ENCODE measurements at places on chromosomes 12 and 14.

- DNase-seq, result no peak
These were observed 71.1 kb downstream of the C2CD5 start for GRCh38 chr12:22473212-22473611.

GRCh38 chr12:104716172-104716571 is 241.9 kb downstream of the SLC41A2 start:
- DNase-seq, result no peak

DNA sequence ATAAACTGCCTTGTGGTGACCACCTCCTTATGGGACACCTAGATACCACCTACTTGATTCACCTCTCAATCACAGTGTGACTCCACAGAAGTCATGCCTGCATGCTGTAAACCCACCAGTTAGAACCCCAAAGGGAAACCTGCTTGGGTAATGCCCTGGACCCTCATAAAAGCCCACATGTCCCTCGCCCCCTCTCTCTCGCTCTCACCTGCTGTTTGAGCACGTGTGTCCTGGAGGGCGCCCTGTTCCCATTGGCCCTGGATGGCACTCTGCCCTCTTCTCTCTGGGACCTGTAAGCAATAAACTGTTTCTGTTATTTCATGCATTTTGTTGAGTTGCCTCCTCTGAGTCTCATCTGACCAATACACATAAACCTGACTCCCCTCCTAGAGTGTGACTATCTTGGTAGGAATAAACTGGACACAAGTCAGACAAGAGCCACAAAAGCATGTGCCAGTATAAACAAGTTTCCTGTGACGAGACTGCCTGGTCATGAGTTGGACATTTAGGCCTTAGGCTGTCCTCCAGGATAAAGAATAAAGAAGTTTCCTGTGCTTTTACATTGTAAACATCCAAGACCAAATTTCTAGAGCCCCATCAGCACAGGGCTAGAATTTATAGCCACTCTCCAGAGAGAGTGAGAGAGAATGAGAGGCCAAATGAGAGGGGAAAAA is 8.6 kb downstream of the IFI27L2 start:
- DNase-seq, result no peak

DNA sequence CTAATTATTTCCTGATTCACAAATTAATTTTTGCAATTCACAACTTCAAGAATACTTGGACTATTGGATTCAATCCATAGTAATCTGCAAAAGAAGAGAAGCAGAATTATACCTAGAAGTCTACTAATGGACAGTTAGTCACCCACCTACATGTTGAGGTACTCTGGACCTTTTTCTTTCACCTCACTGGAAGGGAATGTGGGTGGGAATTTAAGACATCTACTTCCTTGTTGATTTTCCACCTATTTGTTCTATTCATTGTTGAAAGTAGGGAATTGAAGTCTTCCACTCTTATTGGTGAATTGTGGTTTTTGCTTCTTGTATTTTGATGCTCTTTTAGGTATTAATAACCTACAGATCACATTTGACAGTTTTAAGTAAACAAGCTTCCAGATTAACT is 11.0 kb downstream of the RESF1 start:
- DNase-seq, result no peak

DNA sequence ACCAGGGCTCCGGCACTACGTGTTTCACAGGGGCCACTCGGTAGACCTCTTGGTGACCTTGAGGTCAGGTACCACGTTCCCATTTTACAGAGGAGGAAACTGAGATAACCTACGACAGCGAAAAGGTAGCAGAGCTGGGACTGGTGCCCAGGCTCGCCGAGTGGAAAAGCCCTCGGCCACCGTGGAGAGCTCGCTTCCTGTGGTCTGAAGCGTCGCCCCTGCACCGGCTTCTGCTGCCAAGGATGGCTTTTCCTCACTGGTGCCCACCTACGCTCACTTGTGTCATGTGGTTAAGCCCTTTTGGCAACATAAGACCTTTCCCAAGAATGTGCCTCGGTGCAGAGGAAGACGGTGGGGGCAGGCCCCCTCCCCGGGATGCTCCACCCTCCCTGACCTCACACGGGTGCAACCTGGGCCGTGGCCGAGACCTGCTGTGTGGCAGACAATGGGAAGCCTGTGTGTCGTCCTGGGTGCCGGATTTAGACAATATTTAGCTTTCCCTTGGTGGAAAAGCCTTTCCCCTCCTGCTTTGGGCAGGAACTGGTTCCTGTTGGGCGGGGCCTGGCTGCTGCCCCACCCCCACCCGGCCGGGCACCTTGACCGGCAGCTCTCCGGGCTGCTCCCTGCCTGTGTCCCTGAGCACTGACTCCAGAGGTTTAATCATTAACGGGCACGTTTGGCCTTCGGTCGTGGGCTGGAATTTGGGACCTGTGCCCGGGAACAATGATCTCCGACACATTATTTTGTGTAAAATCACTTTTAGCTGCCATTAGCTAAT is 32.4 kb upstream of the PPP1R13B start:
- DNase-seq, result no peak

DNA sequence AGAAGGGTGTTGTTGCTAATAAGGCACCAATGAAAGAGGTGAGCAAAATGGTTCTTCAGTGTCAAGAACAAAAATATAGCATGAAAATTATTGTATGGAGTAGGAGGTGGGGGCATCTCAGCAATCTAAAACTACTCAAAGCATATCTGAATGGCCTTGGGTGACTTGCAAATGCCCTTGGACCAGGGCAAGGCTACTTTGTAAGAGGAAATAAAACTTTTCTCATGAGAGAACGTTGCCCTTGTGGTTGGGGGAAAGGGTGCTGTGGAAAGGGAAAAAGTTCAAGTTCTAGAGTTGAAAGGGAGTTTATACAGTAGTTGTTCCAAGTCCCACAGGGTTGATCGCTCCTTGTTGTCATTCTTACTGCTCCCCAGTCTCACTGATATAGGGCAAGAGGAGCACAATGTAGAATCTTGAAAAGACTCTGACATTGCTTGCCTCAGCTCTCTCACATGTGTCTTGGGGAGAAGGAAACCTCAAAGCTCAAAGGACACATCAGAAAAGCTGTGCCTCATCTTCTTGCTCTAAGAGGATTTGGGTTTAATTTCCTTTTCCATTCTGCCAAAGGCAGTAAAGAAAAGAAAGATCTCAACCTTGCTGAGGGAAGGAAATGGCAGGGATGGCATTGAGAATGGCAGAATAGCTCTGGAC is 270.5 kb downstream of the DUSP6 start:
- no peak for DNase-seq

DNA sequence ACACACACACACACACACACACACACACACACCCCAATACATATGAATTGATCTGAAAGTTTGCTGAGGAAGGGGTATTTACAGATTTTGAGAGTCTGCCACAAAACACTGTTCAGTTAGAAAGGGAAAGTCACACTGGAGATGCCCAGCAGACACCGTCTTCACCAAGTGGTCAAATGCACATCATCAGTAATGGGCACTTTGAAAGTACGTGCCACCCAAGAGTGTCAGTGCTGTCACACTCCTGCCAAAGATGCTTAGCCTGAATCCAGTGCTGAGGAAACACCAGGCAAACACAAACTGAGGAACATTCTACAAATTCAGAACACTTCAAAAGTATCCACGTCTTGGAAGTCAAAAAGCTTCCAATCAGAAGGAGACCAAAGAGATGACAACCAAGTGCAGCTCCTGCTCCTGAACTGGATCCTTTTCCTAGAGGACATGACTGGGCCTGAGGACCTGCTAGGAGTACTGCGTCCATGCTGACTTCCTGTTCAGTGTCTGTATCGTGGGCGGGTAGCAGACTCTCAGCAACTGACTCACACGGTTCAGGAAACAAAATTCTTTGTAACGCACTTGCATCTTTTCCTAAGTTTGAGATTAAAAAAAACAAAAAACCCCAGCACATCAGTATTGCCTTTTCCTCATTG is 18.6 kb downstream of the PSMC1 start:
- DNase-seq, result no peak

DNA sequence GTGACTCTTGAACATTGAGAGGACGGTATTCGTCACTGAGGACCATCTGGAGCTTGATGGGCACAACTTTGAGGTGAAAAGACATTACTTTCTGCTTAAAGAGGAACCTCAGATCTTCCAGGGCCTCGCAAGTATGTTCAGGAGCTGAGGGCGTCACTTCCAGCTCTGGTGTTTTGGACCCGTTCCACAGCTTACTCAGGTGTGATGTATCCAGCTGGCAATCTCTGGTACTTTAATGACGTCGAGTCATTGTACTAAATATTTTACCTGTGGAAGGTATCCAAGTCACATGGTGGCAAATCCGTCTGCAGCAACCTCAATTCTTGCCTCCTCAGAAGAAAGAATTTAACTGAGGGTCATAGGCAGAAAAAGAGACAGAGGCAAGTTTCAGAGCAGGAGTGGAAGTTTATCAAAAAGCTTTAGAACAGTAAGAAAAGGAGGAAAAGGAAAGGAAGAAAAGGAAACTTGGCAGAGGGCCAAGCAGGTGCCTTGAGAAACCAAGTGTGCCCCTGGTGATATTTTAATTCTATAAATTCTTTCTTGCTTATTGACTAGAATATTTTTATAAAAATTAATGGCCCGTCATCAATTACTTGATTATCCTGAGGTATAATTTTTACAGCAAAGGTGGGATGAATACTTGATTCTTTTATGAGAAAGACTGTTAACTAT is 250.6 kb downstream of the AEBP2 start:
- DNase-seq, result no peak

DNA sequence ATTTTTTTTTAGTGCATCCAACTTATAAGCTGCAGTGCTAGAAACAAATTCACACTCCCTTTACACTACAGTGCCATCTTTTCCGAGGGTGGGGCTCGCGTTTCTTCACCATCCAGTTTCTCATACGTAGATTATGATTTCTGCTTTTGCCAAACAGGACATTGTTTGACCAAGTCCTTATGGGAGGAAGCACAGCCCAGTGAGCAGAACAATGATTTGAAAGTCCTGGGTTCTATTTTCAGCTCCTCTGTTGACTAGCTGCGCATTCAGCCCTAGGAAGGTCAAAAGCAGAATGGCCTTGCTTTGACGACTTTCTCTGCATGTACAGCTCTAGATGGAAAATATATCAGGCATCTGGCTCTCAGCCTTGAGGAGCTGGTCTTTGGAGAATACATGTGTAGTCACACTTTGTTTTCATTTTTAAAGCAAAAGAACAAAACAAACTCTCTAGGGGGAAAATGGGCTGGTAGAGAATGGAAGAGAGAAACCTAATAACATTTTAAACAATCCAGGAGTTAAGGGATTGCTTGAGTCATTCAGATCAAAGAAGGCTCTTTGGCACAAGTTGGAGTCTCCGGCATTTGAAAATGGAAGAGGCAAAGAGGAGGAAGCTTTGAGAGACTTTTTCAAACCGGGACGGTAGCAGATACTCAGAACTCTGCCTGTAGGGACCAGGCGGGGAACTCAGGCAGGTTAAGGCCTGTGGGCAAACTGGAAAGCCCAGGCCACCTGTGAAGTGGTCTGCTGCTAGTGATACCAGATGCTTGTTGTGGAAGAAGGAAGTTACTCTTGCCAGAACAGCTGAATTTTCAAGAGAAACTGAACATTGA is 257.3 kb upstream of the PLEKHG7 start:
- DNase-seq, result no peak

DNA sequence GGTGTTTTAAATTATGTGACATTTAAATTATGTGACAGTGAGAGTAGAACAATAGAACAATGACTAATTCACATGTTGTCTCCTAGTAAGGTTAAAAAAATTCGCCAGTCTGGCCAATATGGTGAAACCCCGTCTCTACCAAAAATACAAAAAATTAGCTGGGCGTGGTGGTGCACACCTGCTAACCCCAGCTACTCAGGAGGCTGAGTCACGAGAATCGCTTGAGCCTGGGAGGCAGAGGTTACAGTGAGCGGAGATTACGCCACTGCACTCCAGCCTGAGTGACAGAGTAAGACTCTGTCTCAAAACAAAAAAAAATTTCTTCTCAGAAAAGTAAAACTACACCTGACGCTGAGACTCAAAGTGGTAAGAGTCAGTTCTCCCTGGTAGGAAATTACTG is 2.7 kb downstream of the CS start:
- no peak for DNase-seq

DNA sequence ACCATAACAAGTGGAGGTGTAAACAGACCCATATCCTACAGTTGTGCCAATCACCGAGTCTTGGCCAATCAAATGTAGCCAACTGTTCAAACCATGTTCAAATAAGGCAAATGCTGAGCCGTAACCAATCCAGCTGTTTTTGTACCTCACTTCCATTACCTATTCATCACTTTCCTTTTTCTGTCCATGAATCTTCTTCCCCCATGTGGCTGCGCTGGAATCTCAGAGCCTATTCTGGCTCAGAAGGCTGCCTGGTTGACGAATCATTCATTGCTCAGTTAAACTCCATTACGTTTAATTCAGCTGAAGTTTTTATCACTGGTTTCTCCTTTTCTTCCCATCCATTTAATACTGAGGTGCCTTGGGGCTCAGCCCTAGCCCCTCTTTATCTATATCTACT is 71.1 kb downstream of the TBC1D30 start:
- DNase-seq, result no peak

DNA sequence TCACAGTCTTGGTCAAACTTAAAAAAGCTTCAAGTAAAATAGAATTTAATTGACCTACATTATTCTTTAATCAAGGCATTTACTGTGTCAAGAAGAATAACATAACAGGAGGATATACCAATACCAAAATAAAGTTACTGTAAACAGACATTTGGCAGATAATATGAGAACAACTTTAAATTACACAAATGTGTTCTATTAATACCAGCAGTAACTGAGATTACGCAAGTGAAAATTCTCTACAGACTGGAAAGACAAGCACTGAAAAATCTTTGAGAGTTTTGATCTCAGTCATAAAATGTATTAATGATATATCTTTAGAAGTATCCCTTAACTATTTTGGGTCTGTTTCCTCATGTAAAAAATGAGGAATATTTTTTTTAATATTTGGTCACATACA is 169.2 kb upstream of the SOX5 start:
- no peak for DNase-seq

DNA sequence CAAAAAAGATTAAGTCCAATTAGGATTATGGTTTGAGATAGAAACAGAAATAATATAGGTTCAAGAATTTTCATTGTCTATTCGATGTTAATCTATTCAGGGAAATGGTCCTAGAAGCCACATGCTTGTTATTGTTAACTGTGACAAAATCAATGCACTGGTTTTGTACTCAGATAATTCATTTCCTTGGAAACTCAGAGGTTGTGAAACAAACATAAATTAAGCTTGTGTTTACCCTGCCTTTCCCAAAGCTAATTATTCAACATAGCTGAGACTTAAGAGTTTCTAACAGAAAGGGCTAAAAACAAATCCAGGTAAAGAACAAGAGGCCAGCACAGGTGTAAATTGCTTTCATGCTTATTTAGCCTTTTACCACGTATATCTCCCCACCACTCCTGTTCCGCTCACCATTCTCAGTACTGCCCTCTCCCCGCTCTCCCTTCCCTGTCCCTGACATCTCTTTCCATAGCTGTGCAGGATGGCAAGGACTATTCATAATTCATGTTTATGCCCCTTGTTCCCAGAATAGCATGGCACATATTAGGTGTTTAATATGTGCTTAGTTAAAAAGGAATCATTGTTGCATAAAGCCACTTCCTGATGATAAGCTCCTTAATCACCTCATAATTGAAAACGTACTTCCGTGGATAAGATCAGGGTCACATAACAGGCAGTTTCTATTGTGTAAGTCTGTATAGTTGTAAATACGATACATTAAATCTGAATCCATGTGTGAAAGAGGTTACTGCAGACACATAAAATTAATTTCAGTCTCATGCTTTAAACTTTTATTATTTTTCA is 131.8 kb upstream of the USP15 start:
- no peak for DNase-seq

- DNase-seq, result no peak
These were observed 195.6 kb upstream of the KRR1 start for GRCh38 chr12:75706786-75707605.
